ENCODE measurements at places on chromosomes 7 and 10.

- no peak for DNase-seq
These were observed 224.9 kb downstream of the SKIDA1 start for GRCh38 chr10:21300551-21300950.

DNA sequence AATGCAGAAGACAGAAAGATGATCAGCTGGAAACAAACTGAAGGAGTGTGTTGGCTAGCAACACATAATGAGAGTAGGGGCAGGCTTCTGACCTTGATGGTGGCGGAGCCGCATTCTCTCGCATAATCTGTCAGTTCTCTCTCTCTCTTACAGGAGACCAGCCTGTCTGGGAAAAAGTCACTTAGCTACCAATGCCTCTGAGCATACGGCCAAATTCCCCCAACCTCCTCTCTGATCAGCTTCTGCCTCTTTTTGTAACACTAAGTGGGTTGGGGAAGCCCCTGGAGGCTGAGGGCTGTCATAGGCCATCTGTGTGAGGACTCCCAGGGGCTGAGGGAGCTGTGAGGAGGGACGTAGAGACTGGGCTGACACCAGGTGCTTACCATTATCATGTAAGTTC, 104.6 kb downstream of the HIPK2 start:
- no peak for DNase-seq

DNA sequence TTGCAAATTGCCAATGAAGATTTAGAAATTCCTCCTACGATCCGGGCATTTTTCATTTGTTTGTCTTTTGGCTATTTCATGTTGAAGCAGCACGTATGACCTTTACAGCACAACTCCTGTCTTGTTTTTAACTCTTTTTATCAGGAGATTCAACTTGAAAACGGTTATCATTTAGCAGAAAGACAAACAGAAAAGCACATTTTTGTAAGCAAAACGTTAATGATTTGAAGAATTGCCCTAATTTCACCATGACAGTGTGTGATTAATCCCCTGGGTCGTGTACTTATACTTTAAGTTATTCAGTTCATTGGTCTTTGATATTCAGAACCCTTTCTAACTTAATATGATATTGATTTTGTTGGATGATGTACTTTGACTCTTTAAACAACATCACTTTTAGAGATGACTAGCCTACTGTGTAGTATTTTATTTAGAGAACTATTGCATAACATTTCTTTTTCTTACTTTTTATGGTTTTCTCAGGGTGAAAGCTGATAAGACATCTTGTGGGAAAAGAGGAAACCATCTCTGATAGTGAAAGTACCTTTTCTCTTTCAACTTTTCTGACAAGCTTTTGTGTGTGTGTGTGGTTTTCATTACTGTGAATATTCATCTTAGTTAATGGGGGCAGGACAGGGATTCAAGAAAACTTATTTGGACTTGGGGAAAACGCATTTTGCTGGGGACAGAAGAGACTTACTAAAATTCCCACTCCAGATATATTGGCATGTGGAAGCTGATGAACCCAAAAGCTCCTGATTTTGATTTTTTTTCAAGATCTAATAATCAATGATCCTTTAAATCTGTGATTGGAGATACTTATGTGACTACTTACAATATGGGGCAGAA, 8.1 kb downstream of the HHEX start:
- DNase-seq, result no peak

- DNase-seq, result no peak
These were observed 240.2 kb downstream of the PRKG1 start for GRCh38 chr10:51314481-51314880.

DNA sequence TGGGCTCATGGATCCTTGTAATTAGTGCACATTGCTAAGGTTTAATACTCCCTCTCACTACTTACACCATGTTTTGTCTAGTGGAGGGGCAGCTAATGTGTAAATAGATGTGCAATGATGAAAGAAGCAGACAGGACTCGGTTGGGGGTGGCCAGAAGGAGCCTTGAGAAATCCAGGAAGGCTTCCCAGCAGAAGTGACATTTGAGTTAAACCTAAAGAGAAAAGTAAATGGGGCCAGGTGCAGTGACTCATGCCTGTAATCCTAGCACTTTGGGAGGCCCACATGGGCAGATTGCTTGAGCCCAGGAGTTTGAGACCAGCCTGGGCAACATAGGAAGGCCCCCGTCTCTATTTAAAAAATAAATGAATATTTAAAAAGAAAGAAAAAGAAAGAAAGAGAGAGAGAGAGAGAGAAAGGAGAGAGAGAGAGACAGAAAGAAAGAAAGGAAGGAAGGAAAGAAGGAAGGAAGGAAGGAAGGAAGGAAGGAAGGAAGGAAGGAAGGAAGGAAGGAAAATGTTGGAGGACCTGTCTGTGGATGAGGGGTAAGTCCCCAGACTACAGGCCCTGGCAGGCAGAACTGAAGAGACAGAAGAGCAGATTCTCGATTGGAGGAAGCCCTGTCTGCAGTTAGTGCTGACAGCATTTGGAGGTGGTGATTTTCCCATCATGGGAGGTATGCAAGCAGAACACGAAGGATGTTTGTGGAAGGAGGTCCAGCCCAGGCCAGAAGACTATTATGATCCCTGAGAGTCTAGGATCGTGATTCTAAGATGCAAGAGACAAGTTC, 3.6 kb downstream of the ELN start:
- DNase-seq, result no peak

DNA sequence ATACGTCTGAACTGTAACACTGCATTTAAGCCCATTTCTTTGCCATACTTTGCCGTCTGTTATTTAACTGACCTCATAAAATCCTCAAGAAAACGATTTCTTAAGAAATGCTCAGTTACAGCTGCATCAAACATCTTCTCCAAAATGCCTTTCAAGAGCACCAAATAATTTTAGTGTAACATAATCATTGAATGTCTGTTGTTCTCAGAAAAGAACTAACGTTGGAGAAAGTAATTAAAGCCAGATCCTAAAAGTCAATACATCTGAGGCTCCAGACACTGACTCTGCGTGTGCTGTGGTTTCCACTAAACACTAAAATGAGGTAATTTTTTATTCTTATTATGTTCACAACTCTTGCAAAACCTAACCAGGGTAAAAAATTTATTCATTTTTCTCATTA, 63.7 kb upstream of the LRRC17 start:
- no peak for DNase-seq

GRCh38 chr7:6106140-6106904, 75.1 kb downstream of the ANKRD61 start:
- DNase-seq, result no peak

DNA sequence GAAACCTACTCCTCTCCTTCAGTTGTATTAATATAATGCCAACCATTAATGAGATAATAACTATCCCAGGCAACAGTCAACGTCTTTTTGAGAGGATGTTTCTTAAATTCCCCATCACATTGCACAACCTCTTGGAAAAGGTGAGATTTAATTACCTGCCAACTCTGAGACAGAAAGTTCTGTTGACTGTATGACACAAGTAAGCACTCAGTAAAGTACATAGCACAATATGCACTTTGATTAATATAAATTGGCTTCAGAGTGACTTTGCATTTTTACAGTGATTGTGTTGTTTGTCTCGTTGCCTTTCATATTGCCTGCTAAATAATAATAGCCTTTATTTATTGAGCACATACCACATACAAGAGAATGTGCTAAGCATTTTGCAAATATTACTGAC, 46.7 kb downstream of the CAV1 start:
- DNase-seq, result no peak

GRCh38 chr10:26225322-26225721, 8.7 kb downstream of the GAD2 start:
- DNase-seq, result no peak

DNA sequence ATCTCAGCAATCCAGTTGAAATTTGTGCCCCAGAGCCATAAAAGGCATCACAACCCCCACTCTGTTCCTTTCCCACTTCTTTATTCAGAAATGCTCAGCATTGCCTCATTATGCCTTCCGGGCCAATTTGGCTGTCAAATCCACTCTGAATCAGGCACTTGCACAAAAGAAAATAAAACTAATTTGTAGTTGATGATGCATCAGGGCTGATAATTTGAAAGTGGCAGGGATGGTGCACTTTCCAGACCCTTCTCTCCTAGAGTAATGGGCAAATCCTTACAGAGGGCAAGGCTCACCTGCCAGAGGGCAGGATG, 147.9 kb upstream of the PDE1C start:
- DNase-seq, result no peak

DNA sequence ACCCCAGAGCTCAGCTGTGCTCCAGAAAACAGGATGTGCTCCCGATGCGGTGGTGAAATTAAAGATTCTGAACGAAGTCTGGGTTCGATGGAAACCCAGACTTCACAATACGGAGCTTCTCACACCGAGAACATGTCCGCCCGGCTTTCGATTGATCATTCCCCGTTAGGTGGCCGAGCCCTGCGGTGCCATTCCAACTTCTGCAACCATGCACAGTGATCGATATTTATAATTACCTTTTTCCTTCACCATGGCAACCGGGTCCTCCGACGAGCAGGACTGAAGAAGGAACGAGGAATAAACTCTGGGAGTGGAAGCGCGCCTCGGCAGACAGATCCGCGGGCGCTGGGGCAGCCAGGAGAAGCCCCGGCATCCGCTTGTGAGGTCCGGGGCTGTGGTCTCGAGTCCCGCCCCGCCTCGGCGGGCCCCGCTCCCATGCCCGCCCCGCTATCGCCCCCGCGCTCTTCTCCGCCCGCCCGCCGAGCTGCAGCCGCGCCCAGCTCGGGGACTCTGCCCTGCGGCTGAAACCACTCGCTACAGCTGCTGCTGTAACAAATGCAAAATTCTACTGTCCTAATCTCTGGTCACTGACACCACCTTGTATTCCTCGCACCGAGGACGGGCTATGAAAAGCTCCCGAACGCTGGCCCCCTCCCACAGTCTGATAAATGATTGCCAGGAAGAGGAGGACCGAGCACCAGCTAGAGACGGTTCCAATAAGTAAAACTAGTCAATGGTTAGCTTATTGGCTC, 26.2 kb downstream of the ABLIM1 start:
- no peak for DNase-seq

GRCh38 chr7:11551470-11551869, 280.5 kb downstream of the THSD7A start:
- no peak for DNase-seq

DNA sequence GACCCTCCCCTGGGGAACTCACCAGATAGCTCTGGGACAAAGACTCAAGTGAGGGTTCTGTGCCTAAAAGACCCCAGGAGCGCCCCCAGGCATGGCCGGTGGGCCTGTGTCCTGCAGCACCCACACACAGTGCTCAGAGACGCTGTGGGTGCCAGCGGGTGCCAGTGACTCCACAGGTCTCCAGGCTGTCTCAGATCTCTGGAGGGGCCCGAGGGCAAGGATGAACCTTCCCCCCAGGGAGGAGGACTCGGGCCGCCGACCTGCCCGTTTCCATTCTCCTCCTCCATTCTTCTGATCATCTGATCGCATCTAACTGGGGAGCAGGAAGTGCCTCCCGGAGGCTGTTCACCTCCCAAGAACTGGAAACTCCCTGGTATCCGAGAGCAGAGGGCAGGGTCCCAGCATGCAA, 980 bp downstream of the ADAM8 start:
- DNase-seq, result peak; percentile 41

- no peak for DNase-seq
These were observed 4.1 kb downstream of the OR2F1 start for GRCh38 chr7:143958781-143959180.

DNA sequence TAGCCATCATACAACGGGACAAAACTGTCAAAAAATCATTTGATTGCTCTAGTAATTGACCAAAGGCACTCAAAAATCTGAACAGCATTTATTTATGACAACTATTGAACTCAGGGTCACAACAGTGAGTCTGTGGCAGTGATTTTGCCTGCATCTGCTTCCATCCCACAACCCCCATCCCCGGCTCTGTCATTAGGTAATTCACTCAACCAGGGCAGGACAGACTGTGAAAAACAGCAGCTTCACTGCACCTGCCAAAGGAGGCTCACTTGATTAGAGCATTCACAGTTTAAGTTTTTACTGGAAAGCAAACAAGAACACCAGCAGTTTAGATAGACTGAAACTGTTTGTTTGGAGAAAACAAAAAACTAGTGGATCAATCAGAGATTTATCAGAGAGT, 22.2 kb downstream of the NRCAM start:
- DNase-seq, result no peak

- DNase-seq, result no peak
These were observed 125.5 kb downstream of the RNLS start for GRCh38 chr10:88457660-88458059.

GRCh38 chr10:133277993-133278576, 1.4 kb upstream of the ADAM8 start:
- DNase-seq, result no peak

DNA sequence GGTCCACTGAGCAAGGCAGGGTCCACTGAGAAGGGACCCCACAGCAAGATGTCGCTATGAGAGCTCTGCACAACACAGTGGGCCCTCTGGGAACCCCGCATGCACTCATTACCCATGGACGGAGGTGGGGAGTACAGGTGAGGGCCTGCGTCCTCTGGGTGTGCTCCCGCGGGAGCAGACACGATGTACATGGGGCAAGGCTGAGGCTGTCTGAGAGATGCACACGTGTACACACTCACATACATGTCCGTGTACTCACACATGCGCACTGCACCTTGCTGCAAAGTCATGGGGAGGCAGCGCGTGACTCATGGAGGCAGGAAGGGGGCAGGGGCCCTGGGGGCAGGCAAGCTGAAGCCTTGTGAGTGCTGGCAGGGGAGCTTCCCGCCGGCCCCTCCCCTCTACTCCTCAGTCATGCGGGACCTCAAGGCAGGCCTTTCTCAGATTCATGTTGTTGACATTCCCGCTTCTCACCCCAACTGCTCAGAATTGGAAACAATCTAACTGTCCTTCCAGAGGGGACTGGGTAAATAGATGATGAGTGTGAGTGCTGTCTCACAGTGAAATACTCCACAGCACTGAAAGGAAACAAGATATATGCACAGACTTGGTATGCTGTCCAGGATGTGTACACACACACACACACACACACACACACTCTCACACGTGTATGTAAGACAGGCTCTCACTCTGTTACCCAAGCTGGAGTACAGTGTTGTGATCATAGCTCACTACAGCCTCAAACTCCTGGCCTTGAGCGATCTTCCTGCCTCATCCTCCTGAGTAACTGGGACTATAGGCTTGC, 40.0 kb downstream of the GOLGA7B start:
- DNase-seq, result no peak

DNA sequence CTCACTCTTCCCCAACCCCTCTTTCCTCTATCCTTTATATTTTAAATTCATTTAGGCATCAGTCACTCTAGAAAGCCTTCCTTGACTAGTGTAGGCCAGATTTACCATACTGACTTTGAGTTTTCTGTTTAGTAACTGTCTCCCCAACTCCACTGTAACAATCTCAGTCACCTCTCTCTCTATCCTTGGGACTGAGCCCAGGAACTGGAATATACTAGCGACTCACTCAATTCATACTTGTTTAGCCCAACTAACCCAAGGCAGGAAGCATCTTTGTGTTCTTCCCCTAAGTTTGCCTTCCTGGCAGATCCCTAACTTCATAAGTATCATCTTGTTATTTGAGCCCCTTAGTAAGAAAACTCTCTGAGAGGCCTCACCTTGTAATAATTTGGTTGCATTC, 19.1 kb downstream of the PLCE1 start:
- no peak for DNase-seq

GRCh38 chr10:127720142-127720541, 16.8 kb upstream of the FOXI2 start:
- no peak for DNase-seq
